Activated CD8-positive, alpha-beta memory T cell treated with anti-CD3 and anti-CD28 coated beads, Interleukin-2, amount 10 ng/mL, durations not matched to agents 7 days and 5 days (primary cell): ENCODE measurements at places on chromosomes 2 and 18.

DNA sequence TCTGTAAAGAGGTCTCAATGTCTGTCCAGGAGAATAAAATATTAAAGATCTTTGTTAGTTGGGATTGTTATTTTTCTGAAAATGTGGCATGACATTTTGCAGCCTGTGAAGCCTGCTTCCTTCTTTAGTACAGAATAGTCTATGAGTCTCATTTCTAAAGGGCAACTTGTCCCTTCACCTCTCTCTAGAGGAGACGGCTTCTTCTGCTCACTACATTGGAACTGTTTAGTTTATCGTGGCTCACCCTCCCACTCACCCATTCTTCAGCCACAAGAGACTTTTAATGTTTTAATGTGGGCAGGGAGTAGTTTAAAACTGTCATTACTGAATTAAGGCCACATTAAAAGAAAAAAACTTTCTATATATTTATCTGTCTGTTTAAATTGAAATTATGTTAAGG is 161.0 kb downstream of the BARD1 start:
- DNase-seq = no peak

DNA sequence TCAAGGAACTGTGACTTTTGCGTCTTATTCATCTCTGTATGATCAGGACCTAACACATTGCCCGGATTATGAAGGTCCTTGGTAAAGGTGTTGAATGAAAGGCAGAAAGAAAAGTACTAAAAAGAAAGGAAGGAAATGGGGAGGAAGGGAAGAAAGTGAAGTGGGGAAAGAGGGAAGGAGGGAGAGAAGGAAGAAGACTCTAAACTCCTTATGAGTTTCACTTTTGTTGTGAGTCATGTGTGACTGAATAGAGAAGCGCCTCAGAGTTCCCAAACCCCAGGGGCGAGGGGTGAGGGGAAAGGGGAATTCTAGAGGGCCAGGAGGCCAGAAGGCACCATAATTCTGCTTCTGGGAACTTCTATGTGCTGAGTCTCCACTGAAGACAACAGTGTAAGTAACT is 30.9 kb upstream of the OSBPL6 start:
- no peak for DNase-seq

DNA sequence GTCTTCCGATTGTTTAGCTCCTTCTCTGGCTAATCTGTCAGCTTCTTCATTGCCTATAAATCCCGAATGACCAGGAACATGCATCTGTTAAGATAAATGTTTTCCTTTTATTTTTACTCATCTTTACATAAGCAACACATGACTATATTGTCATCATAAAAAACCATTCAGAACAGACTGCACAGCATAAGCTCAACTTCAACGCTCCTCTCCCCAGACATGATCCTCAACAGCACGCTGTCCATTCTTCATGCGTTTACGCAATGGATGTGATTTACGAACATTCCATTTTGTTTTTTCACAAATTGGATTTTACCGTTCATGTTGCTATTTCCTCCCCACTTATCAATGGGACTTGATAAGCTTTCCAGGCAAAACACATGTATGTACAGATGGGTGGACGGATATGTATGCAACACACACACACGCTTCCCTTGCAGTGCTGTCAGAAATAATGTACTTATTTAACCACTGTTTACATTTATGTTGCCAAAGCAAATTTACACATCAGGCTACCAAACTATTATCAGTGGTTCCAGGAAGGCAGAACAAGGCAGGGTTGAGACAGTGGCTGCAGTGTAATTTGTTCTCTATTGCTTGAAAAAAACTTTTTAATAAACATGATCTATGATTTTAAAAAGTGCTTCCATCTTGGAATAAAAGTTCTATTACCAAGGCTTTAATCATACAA is 12.2 kb downstream of the RNASEH1 start:
- DNase-seq = no peak

GRCh38 chr2:101362316-101362715 is 25.0 kb downstream of the CREG2 start:
- no peak for DNase-seq

- no peak for DNase-seq
Measured at GRCh38 chr18:25457601-25458000, 105.6 kb upstream of the ZNF521 start.

GRCh38 chr2:46041434-46041833 is 255.8 kb upstream of the EPAS1 start:
- no peak for DNase-seq

- no peak for DNase-seq
Measured at GRCh38 chr2:215293879-215294278, 18.0 kb upstream of the ATIC start.

GRCh38 chr2:21047141-21048009 is 3.5 kb upstream of the APOB start:
- DNase-seq = no peak

- no peak for DNase-seq
Measured at GRCh38 chr2:25491966-25492532, 150.3 kb upstream of the DNMT3A start.

GRCh38 chr2:228690681-228691080 is 509.2 kb upstream of the SPHKAP start:
- no peak for DNase-seq

- no peak for DNase-seq
Measured at GRCh38 chr2:163213661-163214081, 375.1 kb upstream of the KCNH7 start.

- DNase-seq = no peak
Measured at GRCh38 chr2:150491430-150491829, 4.0 kb upstream of the RND3 start.
